ENCODE measurements at places on chromosomes 2 and 18. TPM values are rescaled to one million over a fixed set of nuclear protein-coding genes. Genes with fewer than 3 reads are reported as not detected.

The ZFP36L2 gene
- 389 TPM for total RNA-seq

The MSTN gene
- total RNA-seq: not detected

- H3K4me1 ChIP-seq: no peaks in the 10 kb centered on the region
- H3K27ac ChIP-seq: no peak overlapping the region
- H3K27me3 ChIP-seq: no peaks in the 10 kb centered on the region
- H3K36me3 ChIP-seq: no peaks in the 10 kb centered on the region
- no peak for DNase-seq
- no peak overlapping the region for H3K4me3 ChIP-seq
Observed at GRCh38 chr2:56185101-56185581, 1.4 kb downstream of the CCDC85A start.

- no peaks in the 10 kb centered on the region for H3K4me1 ChIP-seq
- no peak overlapping the region for H3K4me3 ChIP-seq
- H3K27me3 ChIP-seq: no peaks in the 10 kb centered on the region
- H3K36me3 ChIP-seq: no peaks in the 10 kb centered on the region
- DNase-seq: no peak
Observed at GRCh38 chr2:204313256-204313655, 232.0 kb upstream of the PARD3B start.

DNA sequence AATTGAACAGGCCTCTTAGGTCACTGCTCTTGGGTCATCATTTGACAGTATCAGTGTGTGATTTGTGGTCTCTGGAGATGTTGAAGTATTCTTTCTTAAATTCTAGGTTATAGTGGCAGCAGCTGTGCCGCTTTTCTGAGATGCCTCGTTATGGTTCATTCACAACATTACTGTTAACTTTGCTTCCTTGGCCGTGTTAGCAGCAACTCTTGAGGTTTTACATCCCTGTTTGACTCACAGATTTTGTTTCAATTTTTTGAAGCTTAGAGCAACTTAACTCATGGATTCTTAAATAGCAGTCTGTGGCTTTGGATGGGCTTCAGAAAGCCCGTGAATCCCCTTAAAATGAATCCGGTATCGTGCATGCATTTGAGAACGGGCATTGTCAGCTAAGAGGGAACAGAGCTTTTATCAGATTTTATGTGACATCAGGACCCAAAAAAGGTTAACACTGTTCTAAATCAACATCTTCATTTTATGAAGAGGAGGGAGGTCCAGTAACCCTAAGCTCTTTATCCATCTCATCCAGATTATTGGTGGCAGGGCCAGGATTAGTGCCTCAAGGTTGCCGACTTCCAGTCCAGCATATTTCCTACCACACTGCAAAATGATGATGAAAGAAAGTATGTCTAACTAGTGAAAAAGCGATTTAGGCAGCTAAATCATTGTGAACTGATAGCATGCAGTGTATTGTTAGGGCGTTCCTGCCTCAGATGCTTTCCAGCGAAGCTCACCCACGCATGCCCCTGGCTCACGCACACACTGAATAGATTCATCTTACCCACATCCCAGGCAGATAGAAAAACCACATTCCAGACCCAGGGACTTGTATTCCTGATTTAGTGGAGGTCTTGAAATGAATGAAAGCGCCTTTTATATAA lies 5.1 kb downstream of the TRIB2 start:
- H3K36me3 ChIP-seq: peaks cover 60% of the 10 kb centered on the region
- no peak for DNase-seq
- H3K4me3 ChIP-seq: peak overlapping the region; percentile 86
- H3K27me3 ChIP-seq: no peaks in the 10 kb centered on the region
- peaks cover 27% of the 10 kb centered on the region for H3K4me1 ChIP-seq
- H3K27ac ChIP-seq: peak overlapping the region; percentile 3

GRCh38 chr18:79817607-79817998 lies 19.9 kb downstream of the KCNG2 start:
- H3K27ac ChIP-seq: no peak overlapping the region
- H3K36me3 ChIP-seq: no peaks in the 10 kb centered on the region
- no peaks in the 10 kb centered on the region for H3K27me3 ChIP-seq
- no peak for DNase-seq
- no peak overlapping the region for H3K4me3 ChIP-seq

Measured in naive thymus-derived CD4-positive, alpha-beta T cell (primary cell).